ENCODE measurements at places on chromosomes 7 and 10.
A peak's percentile ranks its signal among the peaks of the same experiment; 100 is the strongest.

DNA sequence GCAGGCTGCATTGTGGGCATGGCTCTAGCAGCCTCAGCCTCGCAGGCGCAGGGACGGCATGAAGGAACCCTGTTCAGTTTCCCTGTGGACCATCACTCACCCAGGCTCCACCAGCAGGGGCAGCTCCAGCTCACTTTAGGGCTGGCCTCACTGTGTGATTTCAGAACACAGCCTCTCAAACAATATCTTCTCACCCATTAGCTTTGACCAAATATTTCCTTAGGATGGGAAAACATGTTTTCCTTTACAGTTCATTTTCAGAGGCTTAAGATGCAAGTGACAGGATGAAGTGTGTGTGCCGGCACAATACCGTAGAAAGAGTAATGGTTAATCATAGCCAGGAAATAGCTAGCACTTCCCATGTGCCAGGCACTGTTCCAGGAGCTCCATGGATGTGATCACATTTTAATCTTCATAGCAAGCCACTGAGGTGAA is 58.2 kb downstream of the LANCL2 start:
- no peak for DNase-seq

GRCh38 chr10:70742537-70743429 is 42.4 kb downstream of the TBATA start:
- DNase-seq = peak; percentile 32

- no peak for DNase-seq
Observed at GRCh38 chr10:682931-683447, 6.5 kb downstream of the DIP2C start.

GRCh38 chr7:101170617-101171441 is 5.5 kb upstream of the VGF start:
- DNase-seq = no peak

DNA sequence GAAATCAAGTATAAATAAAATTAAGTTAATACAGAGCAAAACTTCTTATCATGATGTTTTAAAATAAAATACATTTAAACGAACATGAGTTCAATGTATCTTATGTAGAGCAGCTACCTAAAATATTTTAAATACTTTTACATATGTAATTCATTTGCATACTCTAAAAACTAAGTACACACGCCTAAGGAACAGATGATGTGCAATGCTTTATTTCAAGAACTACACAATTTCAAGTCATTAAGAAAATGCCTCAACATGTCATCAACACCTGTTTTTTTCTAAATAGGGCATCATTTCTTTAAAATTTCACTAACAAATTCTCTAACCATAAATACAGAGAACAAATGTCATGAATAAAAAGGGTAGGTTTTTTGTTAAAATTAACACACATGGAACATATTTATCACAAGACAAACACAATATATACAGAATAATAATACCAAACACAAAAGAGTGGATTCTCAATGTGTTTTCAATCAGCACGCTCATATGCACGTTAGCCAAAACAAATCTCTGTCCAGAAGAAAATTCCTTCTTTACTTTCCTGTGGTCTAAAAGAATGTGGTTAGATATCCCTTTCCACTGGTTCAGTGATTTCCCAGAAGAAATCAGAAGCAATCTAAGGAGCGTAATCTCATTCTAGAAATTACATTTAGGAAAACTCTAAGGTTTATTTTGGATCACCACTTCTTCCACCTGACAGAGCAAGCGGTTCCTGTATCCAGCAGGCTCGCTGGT is 73.0 kb upstream of the PFKP start:
- no peak for DNase-seq

- no peak for DNase-seq
Observed at GRCh38 chr7:155643804-155644177, 670 bp upstream of the RBM33 start.

DNA sequence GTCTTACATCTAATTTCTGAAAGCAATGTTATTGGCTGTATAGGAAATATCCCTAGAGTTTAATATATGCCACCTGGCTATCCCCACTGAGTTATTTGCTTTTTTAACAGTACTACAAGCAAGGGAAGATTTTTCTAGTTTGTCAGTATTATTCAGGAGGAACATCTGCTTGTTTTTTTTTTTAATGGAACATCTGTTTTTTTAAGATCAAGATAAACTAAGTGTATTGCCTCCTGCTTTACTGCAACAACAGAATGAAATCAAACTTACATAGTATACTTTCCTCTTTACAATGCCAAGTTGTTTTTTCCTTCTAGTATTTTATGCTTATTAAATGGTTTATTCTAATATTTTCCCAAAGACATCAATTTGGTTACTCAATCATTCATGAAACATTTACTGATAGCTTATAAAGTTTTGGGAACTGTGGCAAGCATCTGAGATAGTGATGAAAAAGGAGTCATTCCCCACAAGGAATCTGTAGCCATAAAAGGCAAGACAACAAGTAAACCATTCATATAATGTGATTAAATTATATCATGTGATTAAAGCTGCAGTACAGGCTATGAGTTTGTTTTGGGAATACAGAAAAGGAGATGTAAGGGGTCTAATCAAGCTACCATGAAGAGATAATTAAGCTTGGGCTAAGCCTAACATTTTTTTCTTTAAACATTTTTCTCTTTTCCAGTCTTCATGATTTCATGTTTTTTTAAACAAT is 17.4 kb downstream of the MTPN start:
- no peak for DNase-seq

DNA sequence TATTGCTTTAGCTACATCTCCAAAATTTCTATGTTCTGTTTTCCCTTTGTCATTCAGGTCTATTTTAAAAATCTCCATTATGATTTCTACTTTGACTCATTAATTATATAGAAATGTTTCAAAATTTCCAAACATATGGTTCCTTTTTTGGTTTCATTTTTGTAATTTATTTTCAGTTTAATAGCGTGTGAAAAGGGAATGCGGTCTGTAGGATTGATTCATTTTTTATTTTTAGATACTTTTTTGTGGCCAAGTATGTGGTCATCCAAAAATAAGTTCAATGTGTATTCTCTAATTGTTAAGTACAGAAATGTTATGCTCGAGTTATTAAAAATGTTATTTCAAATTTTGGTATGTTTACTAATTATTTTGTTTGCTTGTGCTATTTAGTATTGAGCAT is 72.5 kb upstream of the ANKRD1 start:
- no peak for DNase-seq

DNA sequence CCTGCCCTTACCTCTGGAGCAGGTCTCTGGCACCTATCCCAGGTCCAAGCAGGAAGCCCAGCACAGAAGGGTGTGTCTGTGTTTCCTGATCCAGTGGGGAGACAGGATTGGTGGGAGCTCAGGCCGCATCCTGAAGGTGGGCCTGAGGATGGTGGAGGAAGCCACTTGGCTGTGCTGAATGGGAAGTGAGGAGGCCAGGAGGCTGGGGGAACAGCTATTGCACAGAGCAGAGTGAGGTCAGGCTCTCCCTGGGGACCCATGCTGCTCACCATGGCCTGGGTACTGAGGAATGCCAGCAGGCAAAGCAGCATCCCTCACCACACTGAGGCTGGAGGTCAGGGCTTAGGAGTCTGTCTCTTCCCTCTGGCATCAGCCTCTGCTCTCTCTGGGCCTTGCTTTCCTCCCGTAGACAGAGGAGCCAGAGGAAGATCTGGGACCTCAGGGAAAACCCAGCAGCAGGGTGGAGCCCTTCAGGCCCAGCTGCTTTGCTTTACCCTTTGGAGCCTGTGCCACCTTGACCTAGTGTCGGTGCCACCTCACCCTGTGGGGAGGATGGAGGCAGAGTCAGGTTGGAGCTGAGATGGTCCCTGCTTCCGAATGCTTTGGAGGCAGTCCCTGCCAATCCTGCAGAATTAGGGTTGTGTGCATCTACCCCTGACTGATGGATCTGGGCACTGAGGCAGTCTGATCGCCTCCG is 39.0 kb downstream of the CDH23 start:
- no peak for DNase-seq

DNA sequence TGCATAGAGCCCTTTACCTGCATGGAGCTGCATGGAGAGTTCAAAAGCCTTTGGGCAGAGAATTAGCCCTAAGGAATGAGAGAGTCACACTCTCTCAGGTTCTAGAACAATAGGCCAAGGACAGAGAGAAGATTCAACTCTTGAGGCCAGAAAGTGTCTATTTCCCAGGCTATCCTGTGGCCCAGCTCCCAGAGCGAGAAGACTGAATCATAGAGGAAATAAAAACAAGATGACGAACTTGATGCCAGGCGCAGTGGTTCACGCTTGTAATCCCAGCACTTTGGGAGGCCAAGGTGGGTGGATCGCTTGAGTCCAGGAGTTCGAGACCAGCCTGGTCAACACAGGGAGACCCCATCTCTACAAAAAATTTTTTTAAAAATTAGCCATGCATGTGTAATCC is 18.3 kb upstream of the PODXL start:
- no peak for DNase-seq
